ENCODE measurements at places on chromosomes 11 and 22. TPM values are rescaled to one million over a fixed set of nuclear protein-coding genes. Genes with fewer than 3 reads are reported as not detected.

Gene CACNA1I
- total RNA-seq: 0.39 TPM

Gene CCDC83
- not detected for total RNA-seq

Gene RSF1
- 70.3 TPM for total RNA-seq

Gene FOSL1
- 3.2 TPM for total RNA-seq

Gene SMC1B
- not detected for total RNA-seq

Gene ABTB2
- total RNA-seq: 5.0 TPM

Gene OR2AG1
- total RNA-seq: not detected

Gene DNAJB7
- total RNA-seq: not detected

Gene SLC1A2
- 0.17 TPM for total RNA-seq

Gene LRP4
- 2.5 TPM for total RNA-seq

Gene SCGB2A2
- not detected for total RNA-seq

Gene KCNE3
- 6.5 TPM for total RNA-seq
